ENCODE measurements at places on chromosomes 5 and 9. TPM values are rescaled to one million over a fixed set of nuclear protein-coding genes. Genes with fewer than 3 reads are reported as not detected.

DNA sequence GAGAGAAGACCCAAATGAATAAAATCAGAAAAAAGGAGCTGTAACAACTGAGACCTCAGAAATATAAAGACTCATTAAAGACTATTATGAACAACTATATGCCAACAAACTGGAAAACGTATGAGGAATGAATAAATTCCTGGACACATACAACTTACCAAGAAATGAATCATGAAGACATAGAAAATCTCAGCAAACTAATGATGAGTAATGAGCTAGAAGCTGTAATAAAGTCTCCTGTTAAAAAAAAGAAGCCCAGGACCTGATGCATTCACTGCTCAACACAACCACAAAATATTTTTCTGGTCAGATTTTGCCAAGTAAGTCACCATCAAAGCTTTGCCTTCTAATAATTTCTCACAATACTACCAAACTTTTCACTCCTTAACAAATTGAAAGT is 666.7 kb downstream of the LRRC70 start:
- no peak for DNase-seq

Gene FOXI1
- total RNA-seq: not detected

DNA sequence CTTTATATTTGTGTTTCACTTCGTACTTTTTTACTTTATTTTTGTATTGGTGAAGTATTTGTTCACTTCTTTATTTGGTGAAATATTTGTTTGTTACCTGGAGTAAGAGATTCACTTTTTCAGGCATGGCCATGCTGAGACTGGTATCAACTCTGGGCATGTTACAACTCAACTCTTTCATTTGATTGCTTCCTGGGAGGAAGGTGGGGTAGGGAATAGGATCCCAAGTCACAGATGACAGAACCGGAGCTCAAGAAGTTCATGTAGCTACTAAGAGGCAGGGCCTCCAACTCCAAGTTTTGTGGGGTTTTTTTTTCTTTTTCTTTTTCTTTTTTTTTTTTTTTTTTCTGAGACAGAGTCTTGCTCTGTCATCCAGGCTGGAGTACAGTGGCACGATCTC is 6.1 kb upstream of the ADGRD2 start:
- DNase-seq: no peak

DNA sequence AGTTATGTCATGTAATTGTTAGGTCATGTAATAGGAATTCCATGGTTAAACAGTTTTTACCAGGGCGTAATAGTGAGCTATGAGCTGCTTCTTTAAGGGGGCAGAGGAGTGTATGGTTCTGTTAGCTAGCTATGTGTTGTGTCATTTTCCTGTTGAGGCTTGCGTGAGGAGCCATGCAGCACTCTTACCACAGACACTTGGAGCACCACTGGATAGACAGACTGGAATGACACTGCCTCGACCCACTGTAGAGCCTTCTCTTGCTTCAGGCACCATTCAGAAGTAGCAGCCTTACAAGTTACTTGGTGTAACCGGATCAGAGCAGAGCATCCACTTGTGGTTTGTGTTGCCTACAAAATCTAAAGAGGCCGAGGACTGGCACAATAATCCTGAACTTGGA is 28.3 kb upstream of the STOM start:
- no peak for DNase-seq

- no peak for DNase-seq
These were observed 61.4 kb downstream of the FBXW11 start for GRCh38 chr5:171945066-171945465.

Gene FIBCD1
- total RNA-seq: 8.8 TPM

DNA sequence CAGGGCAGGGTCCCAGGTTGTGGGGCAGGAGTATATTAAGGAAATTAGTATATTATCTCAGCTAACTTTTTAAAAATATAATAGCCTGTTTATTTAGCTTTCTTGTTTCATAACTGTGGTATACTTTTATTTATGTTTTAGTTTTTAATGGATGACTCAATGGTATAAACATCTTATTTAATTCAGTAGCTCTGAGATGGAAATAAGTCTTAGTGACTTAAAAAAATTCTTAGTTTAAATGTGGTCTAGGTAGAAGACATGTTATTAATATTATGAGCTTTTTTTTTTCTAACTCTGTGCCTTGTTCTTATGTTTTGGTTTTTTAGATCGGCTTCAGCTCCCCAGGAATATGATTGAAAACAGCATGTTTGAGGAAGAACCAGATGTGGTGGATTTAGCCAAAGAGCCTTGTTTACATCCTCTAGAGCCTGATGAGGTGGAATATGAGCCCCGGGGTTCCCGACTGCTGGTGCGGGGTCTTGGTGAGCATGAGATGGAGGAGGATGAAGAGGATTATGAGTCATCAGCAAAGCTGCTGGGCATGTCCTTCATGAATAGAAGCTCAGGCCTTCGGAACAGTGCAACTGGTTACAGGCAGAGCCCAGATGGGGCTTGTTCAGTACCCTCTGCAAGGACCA is 43.1 kb downstream of the LNPEP start:
- no peak for DNase-seq

Gene SLC6A19
- total RNA-seq: not detected

Gene GMCL2
- not detected for total RNA-seq

DNA sequence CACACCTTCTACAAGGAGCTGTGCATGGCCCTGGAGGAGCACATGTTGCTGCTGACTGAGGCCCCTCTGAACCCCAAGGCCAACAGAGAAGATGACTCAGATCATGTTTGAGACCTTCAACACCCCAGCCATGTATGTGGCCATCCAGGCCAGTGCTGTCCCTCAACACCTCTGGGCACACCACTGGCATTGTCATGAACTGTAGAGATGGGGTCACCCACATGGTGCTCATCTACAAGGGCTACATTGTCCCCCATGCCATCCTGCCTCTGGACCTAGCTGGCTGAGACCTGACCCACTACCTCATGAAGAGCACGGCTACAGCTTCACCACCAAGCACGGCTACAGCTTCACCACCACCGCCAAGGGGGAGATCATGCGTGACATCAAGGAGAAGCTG is 49.0 kb upstream of the FBXL7 start:
- no peak for DNase-seq

Gene CDH18
- total RNA-seq: not detected

GRCh38 chr9:2677915-2678889 is 39.1 kb upstream of the KCNV2 start:
- no peak for DNase-seq

GRCh38 chr5:173625261-173625660 is 8.8 kb upstream of the BOD1 start:
- DNase-seq: no peak

- no peak for DNase-seq
These were observed 30.0 kb downstream of the GLIS3 start for GRCh38 chr9:4269872-4270271.

- DNase-seq: no peak
These were observed 15.6 kb downstream of the COL27A1 start for GRCh38 chr9:114170771-114171461.

- no peak for DNase-seq
These were observed 941 bp downstream of the XPA start for GRCh38 chr9:97695995-97696802.

- DNase-seq: no peak
These were observed 288.6 kb upstream of the C9orf72 start for GRCh38 chr9:27861887-27862286.

Gene PCDHGA1
- 1.2 TPM for total RNA-seq

Gene GABRA1
- total RNA-seq: 0.48 TPM

Gene HTR4
- not detected for total RNA-seq

GRCh38 chr9:88991066-88992034 is at the start of gene S1PR3:
Gene S1PR3, plus strand, starts transcription at chr9:88991468. Its CDS starts 9,733 bp downstream, at chr9:89001201.
- DNase-seq: peak; percentile 78

DNA sequence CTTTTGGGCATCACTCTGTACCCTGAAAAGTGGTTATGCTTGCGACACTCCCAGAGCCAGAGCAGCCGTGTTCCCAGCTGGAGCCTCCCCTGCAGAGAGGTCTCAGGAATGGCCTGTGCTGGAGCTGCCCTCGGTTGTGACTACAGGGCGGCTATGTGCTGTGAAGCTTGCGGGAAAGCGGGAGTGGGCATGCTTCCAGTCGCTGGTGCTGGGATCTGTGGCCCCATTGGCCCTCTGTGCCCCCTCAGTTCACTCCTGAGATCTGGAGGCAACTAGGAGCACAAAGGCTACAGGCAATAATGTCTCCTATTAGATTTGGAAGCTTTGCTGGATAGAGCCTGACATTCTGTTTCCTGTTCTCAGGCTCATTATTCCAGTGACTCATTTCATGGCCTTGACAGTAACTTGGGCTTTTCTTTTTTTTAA is 56.9 kb downstream of the GPR107 start:
- DNase-seq: no peak

Gene F12
- total RNA-seq: 12.8 TPM

Gene LHX3
- total RNA-seq: 0.11 TPM

- DNase-seq: no peak
These were observed 95.0 kb upstream of the PCSK1 start for GRCh38 chr5:96527768-96528661.

DNA sequence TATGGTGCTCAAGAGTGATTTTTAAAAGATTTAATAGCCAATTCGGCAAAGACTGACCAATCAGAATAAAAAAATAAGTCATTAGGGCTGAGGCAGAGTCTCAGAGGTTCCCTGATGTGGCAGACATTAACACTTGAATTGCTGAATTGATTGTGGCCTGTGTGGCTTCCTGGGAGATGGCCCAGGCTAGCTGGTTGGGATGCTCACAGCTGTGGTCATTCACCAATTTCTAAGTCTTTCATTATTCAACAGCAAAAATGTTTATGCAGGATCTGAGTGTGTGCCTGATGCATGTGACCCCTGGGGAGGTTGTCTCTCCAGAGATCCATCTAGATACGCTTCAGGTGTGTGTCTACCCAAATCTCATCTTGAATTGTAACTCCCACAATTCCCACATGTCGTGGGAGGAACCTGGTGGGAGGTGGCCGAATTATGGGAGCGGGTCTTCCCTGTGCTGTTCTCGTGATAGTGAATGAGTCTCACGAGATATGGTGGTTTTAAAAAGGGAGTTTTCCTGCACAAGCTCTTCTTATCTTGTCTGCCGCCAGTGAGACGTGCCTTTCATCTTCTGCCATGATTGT is 632.6 kb upstream of the SEMA6A start:
- DNase-seq: peak; percentile 16

Gene IFNA13
- not detected for total RNA-seq

- DNase-seq: no peak
These were observed 2.9 kb downstream of the CCDC107 start for GRCh38 chr9:35660966-35661415.

Gene HSD17B3
- not detected for total RNA-seq

Gene GPR151
- not detected for total RNA-seq

- peak; percentile 61 for DNase-seq
These were observed 31.2 kb downstream of the FGF18 start for GRCh38 chr5:171450423-171451331.

DNA sequence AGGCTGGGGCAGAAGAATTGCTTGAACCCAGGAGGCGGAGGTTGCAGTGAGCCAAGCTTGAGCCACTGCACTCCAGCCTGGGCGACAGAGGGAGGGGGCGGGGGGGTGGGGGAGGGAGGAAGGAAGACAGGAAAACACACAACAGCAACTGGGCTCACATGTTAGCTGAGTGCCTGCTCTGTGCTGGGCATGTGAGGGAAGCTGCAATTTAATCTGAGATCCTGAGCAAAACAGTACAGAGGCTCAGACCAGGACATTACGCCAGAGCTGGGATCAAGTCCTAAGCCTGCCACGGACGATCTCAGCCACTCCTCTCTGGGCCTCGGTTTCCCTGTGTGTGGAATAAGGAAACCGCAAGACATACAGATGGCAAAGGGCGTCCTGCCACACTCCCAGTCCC is 119.1 kb downstream of the VAV2 start:
- DNase-seq: no peak

GRCh38 chr5:148541054-148541835 is 113.1 kb downstream of the HTR4 start:
- no peak for DNase-seq

DNA sequence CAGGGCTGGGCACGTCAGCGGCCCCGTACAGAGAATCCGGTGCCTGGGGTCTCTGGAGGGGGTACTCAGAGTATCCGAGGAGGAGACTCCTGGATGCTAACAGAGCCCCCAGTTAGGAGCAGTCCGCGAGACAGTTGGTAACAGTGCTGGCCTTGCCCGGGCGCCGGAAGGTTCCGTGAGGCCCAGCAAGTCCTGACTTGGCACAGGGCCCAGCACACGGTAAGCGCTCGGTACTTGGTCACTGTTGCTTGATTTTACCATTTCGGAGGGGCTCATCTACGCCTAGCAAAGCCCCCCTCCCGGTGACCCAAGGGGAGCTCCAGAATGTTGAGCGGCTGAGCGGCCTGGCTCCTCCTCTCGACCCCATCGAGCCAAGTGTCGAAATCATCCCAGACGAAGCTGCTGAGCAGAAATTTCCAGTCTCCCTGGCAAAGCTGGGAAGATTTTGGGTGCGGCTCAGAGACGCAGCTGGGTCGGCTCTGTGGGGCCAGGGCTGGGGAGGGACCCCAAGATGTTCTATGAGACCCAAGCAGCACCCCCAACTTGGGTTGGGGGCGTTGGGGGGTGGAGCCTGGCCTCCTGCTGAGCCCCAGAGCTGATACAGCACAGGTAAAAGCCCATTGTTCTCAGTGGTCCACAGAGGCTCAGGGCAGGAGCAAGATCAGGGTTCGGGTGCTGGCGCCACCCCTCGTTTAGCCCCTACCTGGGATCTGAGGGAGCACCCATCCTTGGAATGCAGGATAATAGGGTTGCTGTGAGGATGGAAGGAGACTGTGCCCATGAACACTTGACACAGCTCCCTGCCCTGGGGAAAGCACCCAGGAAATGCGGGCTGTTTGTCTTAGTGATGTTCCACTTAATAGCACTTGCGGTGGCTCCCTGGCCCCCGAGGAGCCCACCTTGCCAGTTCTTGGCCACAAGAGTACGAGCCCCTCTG is 137.2 kb downstream of the C9orf50 start:
- DNase-seq: no peak

Gene CTXN3
- total RNA-seq: not detected

Gene FOXD4L5
- 0.07 TPM for total RNA-seq

DNA sequence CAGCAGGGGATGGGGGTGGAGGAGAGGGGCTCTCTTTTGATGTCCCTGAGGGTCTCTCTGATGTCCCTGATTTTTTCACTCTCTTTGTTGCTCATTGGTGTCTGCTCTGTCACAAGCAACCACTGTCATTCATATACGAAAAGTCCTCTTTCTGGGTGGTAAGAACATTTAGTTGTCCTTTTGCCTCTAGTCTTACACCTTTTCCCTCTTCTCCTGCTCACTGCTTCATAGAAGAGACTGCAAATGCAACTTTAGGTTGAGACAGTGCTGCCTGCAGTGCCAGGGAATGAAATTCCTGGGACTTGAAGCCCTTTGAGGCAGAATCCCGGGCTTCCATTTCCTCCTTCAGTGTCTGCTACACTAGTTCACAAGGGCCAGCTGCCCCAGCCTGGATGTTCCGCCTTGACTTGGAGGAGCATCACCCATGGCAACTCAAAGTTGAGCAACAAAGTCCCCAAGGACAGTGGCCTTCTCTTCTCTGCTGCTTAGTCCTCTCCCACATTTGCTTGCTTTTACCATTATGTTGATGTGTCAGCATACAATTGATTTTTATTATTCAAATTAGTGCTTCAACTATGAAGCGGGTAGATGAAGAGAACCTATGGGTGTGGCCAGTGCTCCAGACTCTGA is 94.7 kb upstream of the RUSC2 start:
- no peak for DNase-seq

Data from WTC11 (cell line).